Type B pancreatic cell (in vitro differentiated cells): ENCODE measurements at places on chromosomes 12 and 14.

- no peak for DNase-seq
These were observed 13.5 kb downstream of the SCNN1A start for GRCh38 chr12:6361834-6362233.

DNA sequence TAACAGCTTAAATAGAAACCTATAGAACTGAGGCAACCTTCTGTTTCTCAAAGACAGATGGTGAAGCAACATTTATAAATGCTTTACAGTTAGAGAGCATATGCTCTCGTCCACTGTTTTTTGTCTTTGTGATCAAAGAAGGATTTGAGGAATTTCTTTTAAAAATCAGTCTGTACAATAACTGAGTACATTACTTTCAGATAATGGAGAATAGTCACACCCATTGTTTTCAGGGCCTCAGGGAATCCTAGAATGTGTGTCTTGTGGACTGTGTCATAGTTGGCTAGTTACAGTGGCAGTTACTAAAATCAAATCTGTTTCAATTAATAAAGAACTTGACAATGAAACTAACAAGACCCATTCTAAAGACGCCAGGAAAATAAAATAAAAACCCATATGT, 107.9 kb downstream of the PRKCH start:
- no peak for DNase-seq

DNA sequence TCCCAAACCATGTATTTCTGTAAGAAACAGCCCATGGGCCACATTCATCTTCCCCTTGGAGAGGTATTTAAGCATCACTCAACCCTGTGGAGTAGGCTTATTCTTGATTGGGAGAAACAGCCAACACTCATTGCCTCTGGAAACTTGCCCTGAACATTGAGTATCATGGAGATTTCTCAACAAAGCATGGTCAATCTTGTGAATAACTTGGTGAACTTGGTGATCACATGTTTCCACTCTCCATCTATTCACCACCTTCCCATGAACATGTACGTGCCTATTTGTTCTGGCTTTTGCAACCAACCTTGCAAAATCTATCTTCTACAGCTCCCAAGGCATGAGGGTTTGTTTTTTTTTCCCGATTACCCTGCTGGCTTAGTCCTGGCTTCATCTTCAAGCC, 163.2 kb downstream of the PAH start:
- DNase-seq, result no peak

DNA sequence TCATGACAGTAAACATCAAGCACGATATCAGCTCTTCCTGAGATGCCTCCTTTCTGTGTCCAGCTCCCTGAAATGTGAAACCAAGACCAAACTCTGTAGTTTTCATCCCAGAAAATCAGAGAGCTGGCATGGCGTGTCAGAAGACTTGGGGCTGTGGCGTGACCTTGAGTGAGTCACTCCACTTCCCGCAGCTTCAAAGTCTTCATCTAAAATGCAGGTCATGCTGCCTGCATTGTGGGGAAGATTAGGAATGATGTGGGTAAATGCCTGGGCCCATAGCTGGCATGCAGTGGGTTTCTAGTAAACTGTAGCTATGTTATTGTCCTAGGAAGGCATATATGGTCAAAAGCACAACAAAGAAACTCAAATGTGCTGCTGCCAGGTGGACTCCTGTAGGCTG, 28.8 kb downstream of the OAS2 start:
- no peak for DNase-seq

DNA sequence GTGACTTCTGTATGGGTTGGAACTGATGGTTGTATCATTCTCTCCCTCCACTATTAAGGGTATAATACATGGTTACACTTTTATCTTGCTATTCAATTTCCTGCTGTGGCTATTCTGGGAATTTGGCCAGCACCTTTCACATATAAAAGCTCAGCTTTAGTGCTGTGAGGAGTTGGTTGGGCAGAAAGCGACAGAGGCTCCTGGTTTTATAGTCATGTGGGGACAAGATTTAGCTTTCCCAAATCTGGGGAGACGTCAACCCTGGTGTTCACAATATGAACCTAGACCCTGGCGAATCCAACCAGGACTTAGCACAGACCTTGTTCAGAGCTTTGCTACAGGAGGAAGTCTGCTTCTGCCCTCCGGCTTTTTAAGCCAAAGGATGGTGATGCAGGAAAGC, 36.5 kb downstream of the FOS start:
- no peak for DNase-seq

DNA sequence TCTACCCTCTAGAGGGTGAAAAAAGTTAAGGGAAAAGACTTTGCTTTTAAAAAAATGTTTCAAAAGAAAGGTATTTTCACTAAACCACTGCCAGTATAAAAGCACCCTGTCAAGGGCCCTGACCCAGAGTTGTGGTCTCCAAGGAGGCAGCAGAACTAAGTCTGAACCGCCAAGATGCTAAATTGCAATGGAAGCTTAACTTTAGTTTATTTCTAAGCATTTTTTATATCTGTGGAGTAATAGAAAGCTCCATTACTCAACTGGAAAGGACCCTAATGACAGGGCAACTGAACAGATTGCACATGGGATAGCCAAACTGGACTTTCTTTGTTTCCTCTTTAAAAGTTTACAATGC, 379.8 kb downstream of the NAV3 start:
- no peak for DNase-seq
